ENCODE measurements at places on chromosomes 12 and 14. TPM values are rescaled to one million over a fixed set of nuclear protein-coding genes. Genes with fewer than 3 reads are reported as not detected.
A peak's percentile ranks its signal among the peaks of the same experiment; 100 is the strongest.

DNA sequence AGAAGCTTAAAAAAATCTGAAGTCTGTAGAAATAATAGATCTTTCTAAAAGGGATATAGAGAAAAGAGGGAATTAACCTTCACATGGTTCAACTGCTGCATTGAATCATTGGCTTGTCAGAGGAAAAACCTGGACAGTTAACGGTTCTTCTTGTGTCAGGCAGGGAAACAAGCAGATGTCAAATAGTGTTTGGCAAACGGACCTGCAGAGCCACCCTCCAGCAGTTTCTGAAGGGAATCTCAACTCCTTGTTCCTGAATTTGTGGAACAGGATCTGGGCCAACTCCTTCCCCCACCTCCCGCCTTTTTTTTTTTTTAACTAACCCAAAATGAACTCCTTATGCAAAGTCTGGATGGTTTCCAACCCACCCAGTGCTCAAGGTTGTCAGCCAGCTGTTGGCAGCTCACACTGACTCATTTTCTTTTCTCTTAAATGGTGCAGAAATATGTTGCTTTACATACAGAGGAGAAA, 187.3 kb downstream of the CAND1 start:
- no peak for DNase-seq

GRCh38 chr14:99383472-99384449, 96.9 kb downstream of the SETD3 start:
- DNase-seq: no peak

GRCh38 chr12:55743406-55744339, 751 bp downstream of the GDF11 start:
- peak; percentile 57 for DNase-seq

FSCB gene
- total RNA-seq: not detected
